Osteocyte (in vitro differentiated cells): ENCODE measurements at places on chromosomes 6 and 20. TPM values are rescaled to one million over a fixed set of nuclear protein-coding genes. Genes with fewer than 3 reads are reported as not detected.

DNA sequence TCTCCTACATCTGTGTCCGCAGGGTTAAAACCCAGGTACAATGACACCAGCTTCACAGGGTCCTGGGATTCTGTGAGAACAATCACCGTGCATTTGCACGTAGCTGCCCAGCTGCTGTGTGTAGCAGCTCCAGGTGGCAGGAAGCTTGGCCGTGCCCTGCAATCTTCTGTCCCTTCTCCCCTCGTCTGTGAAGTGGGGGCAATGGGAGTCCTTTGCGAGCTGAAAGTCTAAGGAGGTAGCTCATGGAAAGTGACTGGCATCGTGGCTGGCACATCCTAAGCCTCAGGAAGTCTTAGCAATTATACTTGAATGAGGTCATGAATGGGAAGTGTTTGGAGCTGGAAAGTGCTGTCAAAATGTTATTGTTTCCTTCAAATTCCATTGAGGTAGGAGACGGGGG is 137.1 kb downstream of the SMOC2 start:
- peaks cover 4% of the 10 kb centered on the region for H3K27me3 ChIP-seq
- H3K27ac ChIP-seq = no peak overlapping the region
- no peaks in the 10 kb centered on the region for H3K36me3 ChIP-seq

- H3K27ac ChIP-seq = no peak overlapping the region
- no peak for DNase-seq
- H3K27me3 ChIP-seq = peaks cover 12% of the 10 kb centered on the region
- peaks cover 9% of the 10 kb centered on the region for H3K4me1 ChIP-seq
- H3K4me3 ChIP-seq = no peak overlapping the region
Measured at GRCh38 chr20:3658019-3658715, 5.0 kb downstream of the GFRA4 start.

- H3K4me1 ChIP-seq = peaks cover 4% of the 10 kb centered on the region
- H3K27ac ChIP-seq = no peak overlapping the region
- H3K27me3 ChIP-seq = no peaks in the 10 kb centered on the region
Measured at GRCh38 chr6:16999491-17000436, 102.1 kb upstream of the STMND1 start.

TENT5A gene
- total RNA-seq = 25.8 and 27.0 TPM in 2 replicates

DNA sequence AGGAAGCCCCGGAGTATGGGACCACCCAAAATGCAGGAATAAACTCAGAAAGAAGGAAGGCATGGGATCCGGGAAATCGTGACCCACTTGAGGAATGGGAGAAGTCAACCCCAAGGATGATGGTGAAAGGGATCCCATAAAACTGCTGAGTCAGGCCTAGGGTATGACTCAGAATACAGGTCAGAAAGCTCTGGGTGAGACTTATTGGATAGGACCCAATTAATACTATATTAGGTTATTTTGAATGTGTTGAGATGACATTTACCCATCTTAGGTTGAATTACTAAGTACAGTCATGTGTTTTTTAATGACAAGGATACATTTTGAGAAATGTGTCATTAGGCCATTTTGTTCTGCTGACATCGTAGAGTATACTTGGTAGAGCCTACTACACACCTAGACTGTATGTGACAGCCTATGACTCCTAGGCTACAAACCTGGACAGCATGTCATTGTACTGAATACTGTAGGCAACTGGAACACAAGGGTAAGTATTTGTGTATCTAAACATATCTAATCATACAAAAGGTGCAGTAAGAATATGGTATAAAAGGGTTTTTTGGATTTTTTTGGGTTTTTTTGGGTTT is 17.1 kb upstream of the HIVEP1 start:
- no peak overlapping the region for H3K27ac ChIP-seq
- DNase-seq = no peak
- no peaks in the 10 kb centered on the region for H3K27me3 ChIP-seq
- no peaks in the 10 kb centered on the region for H3K36me3 ChIP-seq
- no peak overlapping the region for H3K4me3 ChIP-seq

BRD2 gene
- total RNA-seq = 166 and 168 TPM in 2 replicates

- H3K4me3 ChIP-seq = no peak overlapping the region
- DNase-seq = no peak
- no peaks in the 10 kb centered on the region for H3K4me1 ChIP-seq
Measured at GRCh38 chr20:40805592-40805991, 116.6 kb upstream of the MAFB start.

DNA sequence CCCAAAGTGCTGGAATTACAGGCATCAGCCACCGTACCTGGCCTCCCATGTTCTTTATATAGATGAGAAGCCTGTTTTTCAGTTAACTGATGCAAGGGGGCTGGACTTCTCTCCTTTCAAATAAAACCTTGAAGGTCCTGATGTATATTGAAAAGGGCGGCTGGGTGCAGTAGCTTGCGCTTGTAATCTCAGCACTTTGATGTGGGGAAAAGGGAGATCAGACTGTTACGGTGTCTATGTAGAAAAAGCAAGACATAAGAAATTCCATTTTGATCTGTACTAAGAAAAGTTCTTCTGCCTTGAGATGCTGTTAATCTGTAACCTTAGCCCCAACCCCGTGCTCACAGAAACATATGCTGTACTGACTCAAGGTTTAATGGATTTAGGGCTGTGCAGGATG is 16.1 kb upstream of the SAMHD1 start:
- H3K27ac ChIP-seq = no peak overlapping the region
- no peak overlapping the region for H3K4me3 ChIP-seq
- no peaks in the 10 kb centered on the region for H3K4me1 ChIP-seq
- H3K27me3 ChIP-seq = no peaks in the 10 kb centered on the region
- H3K36me3 ChIP-seq = no peaks in the 10 kb centered on the region

PTCHD4 gene
- 0.91 and 1.3 TPM in 2 replicates for total RNA-seq

GRCh38 chr20:49615401-49616153 is 47.6 kb upstream of the PTGIS start:
- DNase-seq = no peak
- no peaks in the 10 kb centered on the region for H3K36me3 ChIP-seq
- peaks cover 5% of the 10 kb centered on the region for H3K4me1 ChIP-seq
- H3K27me3 ChIP-seq = no peaks in the 10 kb centered on the region
- no peak overlapping the region for H3K4me3 ChIP-seq

DNA sequence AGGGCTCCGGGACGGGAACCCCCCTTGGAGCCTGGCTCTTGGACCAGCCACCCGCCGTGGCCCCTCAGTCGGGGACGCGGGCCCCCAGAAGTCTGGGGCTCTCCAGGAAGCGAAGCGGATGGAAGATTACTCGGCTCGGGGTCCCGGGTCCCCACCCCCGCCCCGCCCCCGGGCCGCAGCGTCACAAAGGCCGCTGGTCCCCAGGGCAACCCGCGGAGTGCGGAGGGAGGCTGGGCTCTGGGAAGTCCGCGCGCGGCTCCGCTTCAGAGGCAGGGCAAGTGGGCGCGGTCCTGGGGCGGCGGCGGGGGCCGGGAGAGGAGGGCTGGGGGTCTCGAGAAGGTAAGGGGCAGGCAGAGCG is at the start of gene FNDC11:
TSS of gene FNDC11 (plus strand) at position 227 of the 358 bp plus-strand sequence. CDS start 1,505 bp downstream, outside the sequence.
- H3K4me1 ChIP-seq = peaks cover 12% of the 10 kb centered on the region
- no peaks in the 10 kb centered on the region for H3K36me3 ChIP-seq
- H3K27ac ChIP-seq = no peak within 1 kb of the TSS

RMND1 gene
- 35.6 and 37.3 TPM in 2 replicates for total RNA-seq

RBM24 gene
- total RNA-seq = 13.2 and 13.7 TPM in 2 replicates

SAPCD1 gene
- 2.5 and 3.4 TPM in 2 replicates for total RNA-seq

- peaks cover 4% of the 10 kb centered on the region for H3K36me3 ChIP-seq
- H3K27me3 ChIP-seq = no peaks in the 10 kb centered on the region
- H3K4me3 ChIP-seq = no peak overlapping the region
- H3K27ac ChIP-seq = peak overlapping the region; percentile 63
Measured at GRCh38 chr6:157845493-157846259, 22.6 kb downstream of the SNX9 start.

- H3K36me3 ChIP-seq = no peaks in the 10 kb centered on the region
- H3K27me3 ChIP-seq = peaks cover 31% of the 10 kb centered on the region
- H3K4me3 ChIP-seq = no peak overlapping the region
- H3K4me1 ChIP-seq = no peaks in the 10 kb centered on the region
Measured at GRCh38 chr6:123565529-123565928, 71.2 kb downstream of the TRDN start.

C6orf58 gene
- total RNA-seq = 0.73 TPM in 1 of 2 replicates, not detected in the other

DNA sequence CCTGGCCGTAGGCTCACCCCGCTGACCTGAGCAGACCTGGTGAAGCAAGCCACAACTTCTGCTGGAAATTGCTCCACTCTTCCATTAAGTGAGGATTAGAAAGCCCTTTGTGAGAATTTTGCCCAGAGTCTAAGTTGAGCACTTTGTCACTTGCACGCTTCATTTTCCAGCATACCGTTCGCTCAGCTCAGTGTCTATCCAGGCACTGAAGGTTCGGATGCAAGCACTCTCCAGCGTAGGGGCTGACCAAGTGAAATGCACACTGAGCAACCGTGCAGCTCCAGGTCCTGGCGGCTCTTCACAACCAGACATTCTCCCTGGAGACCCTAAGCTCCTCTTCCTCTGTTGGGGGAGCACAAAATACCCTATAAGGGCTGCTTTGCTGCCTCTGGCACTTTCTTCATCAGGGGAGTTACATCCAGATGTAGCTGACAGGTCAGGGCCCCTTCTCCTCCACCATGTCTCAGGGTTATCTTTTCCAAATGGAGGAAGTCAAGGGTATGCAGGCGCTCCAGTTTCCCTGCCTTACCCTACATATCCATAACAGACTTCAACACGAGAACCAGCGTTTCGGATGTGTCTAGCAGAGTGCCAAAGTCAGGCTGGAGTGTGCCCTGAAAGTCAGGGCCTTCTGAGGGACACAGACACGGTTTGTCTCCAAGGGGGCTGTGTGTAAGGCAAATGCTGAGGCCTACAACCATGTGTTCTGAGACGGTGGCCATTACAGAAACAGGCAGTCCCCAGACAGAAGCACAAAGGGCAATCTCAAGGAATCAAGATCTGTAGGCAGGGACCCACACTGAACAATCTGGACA is 146.7 kb upstream of the AFDN start:
- H3K36me3 ChIP-seq = peaks cover 3% of the 10 kb centered on the region
- H3K27ac ChIP-seq = no peak overlapping the region
- H3K4me3 ChIP-seq = no peak overlapping the region
- peaks cover 53% of the 10 kb centered on the region for H3K27me3 ChIP-seq

DNA sequence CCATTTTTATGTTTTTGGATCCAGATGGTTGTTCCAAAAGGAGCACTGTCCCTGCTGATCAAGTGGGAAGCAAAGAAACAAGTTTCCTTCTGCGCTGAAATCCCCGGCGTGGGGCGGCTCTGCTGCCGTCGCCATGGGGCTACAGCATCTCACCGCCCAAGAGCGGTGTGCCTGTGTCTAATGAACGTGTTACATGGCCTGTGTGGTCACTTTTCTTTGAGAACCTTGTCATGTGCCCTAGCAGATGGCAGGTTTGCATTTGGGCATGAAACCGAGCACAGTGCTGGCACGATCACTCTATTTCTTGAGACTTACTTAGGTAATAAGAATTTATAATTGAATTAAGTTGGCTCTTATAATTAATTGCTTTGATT is 51.9 kb downstream of the ZDHHC14 start:
- H3K27ac ChIP-seq = no peak overlapping the region
- no peak for DNase-seq
- no peaks in the 10 kb centered on the region for H3K27me3 ChIP-seq
- H3K4me3 ChIP-seq = no peak overlapping the region

DNA sequence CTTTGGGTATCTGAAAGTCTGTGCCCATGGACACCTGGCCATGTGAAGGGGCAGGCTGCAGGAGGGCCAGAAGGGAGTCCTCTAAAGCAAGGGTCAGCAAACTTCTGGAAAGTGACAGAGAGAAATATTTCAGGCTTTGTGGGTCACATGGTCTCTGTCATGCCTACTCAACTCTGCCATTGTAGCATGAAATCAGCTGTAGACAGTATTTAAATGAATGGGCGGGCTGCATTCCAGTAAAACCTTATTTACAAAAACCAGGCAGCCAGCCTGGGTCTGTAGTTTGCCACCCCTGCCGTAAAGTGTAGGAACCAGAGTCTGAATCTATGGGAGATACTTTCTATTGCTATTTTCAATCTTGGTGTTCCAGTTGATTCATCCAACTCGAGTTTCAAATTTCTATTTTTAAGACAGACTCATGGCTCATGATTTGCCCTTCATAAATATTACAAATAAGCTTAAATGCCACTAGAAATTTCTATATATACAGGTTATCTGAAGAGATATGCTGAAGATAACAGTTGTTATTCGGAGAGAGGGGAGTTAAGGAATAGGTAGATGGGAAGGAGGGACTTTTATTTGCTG is 19.0 kb upstream of the ADGRF4 start:
- peaks cover 3% of the 10 kb centered on the region for H3K27me3 ChIP-seq
- no peaks in the 10 kb centered on the region for H3K36me3 ChIP-seq
- no peak overlapping the region for H3K4me3 ChIP-seq
- H3K4me1 ChIP-seq = no peaks in the 10 kb centered on the region
- DNase-seq = no peak

DNA sequence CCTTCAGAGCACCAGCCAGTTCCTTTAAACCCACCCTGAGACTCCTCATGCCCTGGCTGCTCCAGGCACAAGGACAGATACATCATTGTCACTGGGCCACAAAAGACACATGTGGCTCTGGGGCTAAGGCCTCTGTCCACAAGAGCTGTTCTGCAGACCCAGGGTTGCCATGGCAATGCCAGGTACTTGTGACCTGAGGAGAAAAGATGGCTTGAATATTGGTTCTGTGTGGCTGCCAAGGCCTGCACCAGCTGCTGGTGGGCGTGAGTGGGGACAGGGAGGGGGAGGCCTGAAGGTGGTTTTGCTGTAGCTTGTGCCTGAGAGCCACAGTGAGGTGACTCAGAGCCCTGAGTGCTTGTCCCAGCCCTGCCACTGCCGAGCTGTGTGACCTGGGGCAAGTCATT is 31.8 kb downstream of the SAYSD1 start:
- H3K27ac ChIP-seq = no peak overlapping the region
- H3K4me3 ChIP-seq = no peak overlapping the region
- DNase-seq = no peak

BANF2 gene
- total RNA-seq = not detected in 2 replicates

GRCh38 chr20:61877776-61878477 is 187.8 kb downstream of the TAF4 start:
- H3K36me3 ChIP-seq = no peaks in the 10 kb centered on the region
- no peaks in the 10 kb centered on the region for H3K27me3 ChIP-seq
- no peak overlapping the region for H3K4me3 ChIP-seq
- no peak overlapping the region for H3K27ac ChIP-seq
- H3K4me1 ChIP-seq = no peaks in the 10 kb centered on the region

DNA sequence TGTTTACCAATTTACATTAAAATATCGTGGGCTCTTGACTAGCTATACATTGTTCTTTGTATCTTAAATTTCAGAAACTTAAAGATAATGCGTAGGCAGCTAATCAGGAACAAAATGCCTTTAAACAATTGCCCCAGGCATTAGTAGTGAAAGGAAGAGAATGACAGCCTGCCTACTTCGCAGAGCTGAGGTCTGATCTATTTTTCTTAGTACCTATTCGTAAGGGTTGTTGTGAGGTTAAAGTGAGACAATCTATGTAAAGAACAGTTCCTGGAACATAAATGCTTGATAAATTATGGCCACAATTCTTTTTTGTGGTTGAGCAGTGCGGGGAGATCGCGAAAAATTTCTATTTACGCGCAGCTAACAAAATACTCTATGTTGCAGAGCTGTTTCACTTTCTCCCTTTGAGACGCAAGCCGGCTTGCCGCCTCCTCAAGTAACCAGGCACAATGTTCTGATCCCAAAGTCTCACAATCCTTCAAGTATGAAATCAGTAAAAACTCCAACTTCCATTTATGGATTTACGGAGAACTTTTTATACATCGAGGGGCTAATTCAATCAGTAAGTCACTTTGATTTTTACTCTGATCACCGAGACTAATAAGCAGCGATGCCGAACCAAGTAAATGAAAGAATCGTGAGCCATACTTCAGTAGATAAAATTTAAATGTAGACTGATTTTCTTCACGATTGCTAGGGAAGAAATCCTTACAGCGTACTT is 878 bp upstream of the PNRC1 start:
- peak overlapping the region; percentile 87 for H3K4me3 ChIP-seq
- H3K4me1 ChIP-seq = peaks cover 29% of the 10 kb centered on the region
- H3K27ac ChIP-seq = peak overlapping the region; percentile 99

PLN gene
- total RNA-seq = not detected in 2 replicates

- H3K4me1 ChIP-seq = peaks cover 2% of the 10 kb centered on the region
- no peaks in the 10 kb centered on the region for H3K36me3 ChIP-seq
- peaks cover 15% of the 10 kb centered on the region for H3K27me3 ChIP-seq
Measured at GRCh38 chr6:97440590-97441176, 157.7 kb upstream of the MMS22L start.
